NCI-H1436 (cell line): ENCODE measurements at places on chromosomes 7 and 10.

DNA sequence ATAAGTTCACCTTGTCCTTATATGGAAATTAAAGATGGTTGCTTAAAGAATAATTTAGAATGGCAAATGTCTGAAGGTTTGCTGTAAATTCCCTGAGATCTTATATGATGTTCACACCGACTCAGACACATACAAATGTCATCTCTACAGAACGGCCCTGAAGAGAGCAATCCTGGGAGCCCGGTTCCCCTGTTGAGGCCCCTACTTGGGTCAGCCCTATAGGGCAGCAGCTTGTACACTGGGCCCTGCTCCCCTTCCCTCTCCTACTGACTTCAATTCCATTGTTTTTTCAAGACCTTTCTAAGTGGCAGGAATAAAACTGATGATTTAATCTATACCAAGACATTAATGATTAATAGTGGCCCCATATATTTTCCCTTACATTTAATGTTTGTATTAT, 813.3 kb upstream of the C7orf33 start:
- no peak for DNase-seq

GRCh38 chr7:77930496-77930895, 131.9 kb downstream of the PHTF2 start:
- DNase-seq = no peak

GRCh38 chr7:39248041-39248691, 270.5 kb downstream of the POU6F2 start:
- no peak for DNase-seq

- DNase-seq = no peak
These were observed 391.5 kb upstream of the MGMT start for GRCh38 chr10:129075508-129075907.

DNA sequence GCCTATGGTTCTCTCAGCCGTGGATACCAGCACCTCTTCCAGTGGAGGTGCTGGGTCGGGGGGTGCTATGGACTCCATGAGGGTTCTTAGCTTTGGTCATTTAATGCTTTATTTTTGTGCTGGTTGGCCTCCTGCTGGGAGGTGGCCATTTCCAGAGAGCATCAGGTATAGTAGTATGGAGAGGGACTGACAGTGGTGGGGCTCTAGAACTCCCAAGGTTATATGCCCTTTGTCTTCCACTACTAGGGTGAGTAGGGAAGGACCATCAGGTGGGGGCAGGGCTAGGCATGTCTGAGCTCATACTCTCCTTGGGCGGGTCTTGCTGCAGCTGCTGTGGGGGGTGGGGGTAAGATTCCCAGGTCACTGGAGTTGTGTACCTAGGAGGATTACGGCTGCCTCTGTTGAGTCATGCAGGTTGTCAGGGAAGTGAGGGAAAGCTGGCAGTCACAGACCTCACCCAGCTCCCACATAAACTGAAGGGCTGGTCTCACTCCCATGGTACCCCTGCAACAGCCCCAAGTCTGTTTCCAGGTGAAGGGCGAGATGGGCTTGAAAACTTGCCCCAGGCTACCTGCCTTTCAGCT, 763.2 kb upstream of the LRRTM3 start:
- no peak for DNase-seq

GRCh38 chr10:103585011-103585405, 91.5 kb downstream of the NEURL1 start:
- DNase-seq = no peak

DNA sequence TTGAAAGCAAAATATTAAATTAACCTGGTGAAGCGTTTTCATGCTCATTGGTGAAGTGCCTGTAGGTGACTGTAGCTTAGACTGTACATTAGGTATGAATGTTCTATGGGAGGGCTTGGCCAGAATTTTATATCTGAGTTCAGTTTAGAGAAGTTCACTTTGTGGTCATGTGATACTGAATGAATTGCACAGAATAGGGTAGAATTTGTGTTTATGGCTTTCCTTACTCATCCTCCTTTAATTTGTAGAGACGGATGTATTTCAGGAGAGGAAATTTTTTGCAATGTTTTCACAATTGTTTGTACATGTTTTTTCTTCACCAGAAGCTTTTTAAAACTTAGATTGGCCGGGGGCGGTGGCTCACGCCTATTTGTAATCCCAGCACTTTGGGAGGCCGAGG, 32.3 kb downstream of the REEP3 start:
- DNase-seq = no peak

DNA sequence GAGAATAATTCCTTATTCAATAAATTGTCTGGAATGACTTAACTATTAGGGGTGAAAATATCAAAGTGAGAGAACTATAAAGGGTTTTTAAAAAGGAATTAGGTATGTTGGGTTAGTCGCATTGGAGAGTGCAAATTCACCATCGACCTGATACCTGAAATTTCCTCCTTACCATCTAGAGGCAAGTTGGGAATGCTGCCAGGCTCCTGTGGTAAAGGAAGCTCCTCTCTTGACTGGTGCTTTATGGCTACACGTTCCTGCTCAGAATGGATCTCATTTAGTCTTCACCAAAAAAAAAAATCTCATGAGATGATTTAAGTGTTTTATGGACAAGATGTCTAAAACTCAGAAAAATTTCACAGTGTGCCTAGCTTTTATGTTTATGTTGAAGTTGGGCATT, 129.8 kb downstream of the EGFR start:
- DNase-seq = no peak

DNA sequence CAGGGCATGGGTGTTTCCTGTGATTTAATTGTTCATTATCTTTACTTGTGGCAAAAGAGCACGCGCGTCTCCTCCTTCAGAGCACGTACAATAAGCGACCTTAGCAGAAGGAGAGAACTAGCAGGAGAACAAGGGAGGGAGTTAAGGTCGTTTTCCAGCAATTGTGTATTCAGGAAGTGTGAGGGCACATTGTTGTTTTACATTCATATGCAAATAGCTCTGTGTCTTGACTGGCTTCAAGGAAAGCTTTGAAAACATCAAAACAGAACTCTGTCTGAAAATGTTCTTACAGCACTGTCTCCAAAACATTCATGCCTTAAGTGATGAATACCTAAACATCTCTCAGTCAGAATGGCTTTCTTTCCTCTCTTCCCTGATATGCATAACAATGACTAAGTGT, 499.1 kb downstream of the ACTR3B start:
- no peak for DNase-seq

DNA sequence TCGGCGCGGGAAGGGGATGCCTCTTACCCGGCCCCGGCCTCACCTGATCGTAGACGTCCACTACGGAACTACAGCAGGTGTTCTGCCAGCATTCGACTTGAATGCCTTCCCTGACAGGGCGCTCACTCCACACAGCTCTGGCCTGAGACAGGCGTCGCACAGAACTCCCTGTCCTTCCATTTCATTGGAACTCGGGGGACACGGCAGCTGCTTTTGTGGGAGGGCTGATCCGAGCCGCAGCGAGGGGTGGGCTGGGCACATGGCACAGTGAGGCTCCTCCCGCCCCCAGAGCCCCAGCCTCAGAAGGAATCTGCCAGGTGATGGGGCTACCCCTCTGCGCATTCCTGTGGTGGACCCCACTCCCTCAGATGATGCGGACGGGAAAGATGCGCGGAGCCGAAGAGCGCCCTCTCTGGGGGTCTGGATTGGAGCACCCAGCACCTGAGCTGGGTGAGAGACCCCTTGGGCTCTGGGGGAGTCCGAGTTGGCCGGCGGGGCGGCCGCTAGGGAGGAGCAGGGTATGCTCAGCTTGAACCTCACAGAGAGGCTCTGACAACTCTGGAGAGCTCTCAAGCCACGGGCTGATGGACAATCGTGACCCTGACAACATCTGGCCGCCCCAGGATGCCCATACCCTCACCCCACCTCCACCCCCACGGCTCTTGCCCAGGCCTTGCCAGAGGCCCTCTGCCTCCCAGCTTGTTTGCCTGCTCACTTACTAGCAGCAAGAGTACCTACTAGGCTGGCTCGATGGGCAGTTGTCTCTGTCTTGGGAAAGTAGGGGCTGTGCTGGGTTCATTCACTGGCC, 36.6 kb downstream of the RASGEF1A start:
- no peak for DNase-seq

GRCh38 chr10:1362589-1363445, 306.6 kb downstream of the WDR37 start:
- no peak for DNase-seq

DNA sequence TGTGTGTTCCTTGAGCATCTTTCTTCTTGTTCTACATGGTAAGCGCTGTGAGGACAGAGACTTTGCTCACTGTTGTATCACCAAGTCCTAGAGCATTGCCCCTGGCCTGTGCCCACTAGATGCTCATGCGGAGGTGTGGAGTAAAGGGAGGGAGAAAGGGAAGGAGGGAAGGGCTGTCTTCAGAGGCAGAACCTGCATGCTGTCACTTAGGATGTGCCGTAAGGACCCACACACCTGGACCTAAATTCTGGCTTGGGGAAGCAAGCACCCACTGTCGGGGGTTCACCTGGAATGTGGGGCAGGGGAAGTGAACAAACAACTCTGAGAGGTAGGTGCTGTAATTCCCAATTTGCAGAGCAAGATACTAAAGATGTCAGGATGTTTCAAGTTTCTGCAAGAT, 129.5 kb downstream of the PTPN20 start:
- no peak for DNase-seq

DNA sequence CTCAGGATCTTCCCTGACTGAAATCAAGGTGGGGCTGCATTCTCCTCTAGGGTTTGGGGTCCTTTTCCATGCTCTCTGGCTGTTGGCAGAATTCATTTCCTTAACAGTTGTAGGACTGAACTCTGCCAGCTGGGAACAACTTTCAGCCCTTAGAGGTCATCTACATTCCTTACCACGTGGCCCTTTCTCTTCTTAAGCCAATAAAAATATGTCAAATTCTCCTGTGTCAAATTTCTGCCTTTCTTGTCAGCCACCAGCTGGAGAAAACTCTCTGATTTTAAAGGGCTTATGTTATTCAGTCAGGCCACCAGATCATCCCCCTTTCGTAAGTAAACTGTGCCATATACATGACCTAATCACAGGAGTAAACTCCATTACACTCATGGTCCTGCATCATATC, 95.3 kb upstream of the IL6 start:
- no peak for DNase-seq
